ENCODE measurements at places on chromosomes 11 and 22. TPM values are rescaled to one million over a fixed set of nuclear protein-coding genes. Genes with fewer than 3 reads are reported as not detected.
A peak's percentile ranks its signal among the peaks of the same experiment; 100 is the strongest.

DNA sequence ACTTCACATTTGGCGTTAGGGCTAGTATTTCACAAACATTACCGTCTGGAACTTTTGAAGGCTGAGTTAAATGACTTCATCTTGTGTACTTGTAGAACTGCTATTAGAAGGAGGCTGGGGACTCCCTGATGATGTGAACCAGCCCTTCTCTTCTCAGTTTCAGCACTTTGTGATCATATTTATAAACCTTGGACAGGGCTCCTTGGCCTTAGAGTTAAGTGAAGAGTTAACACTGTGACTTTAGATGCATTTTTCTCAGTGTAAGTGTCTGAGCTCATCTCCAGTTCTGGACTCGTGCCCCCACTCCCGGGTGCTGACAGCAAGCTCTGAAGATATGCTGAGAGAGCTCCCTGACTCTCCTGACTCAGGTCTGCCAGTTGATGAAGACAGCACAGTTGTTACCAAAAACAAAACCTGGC lies 8.4 kb downstream of the MIAT start:
- DNase-seq = no peak

DNA sequence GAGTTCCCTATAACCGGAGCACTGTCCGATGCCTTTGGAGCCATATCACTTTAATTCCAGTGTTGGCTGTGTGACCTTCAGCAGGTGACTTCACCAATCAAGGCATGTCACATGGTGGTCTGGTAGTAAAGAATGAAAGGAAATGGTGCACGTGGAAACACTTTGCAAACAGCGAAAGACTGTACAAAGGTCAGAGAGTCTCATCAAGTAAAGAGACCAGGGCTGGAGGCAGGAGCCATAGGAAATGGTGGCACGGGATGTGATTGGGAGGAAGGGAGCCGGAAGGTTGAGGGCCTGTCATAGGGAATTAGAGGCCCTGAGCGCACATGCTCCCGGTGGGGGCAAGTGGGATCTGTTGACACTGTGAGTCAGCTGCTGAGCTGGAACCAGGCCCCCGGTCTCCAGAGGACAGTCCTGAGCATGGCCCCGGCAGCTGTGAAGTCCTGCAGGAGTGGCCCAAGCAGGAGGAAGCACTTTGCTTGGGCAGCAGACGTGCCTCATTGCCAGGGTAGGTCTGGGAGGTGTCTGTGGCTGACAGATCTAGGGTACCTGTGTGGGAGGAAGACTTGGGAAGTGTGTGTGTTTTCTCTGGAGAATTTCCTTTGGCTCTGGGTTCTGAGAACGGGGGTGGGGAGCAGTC lies 2.0 kb downstream of the DAGLA start:
- no peak for DNase-seq

- DNase-seq = no peak
Measured at GRCh38 chr11:114298710-114299109, 2.5 kb downstream of the NNMT start.

DNA sequence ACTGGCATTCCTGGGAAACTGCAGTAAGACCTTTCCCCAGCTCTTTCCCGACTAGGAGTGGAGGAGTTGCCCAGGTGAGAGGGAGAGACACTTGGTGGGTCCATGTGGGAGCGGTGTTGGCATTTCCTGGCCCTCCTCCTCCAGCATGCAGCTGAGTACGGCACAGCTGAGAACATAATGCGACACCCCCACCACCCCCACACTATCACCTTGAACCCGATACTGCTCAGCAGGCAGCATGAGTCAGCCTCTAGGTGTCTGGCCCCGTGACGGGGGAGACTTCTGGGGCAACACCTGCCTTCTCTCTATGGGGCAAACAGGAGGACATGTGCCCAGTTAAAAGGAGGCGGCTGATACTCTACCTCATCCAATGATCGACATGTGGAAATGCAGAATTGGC lies 64.4 kb downstream of the PKNOX2 start:
- DNase-seq = no peak

GRCh38 chr11:114610984-114611944 lies 15.7 kb upstream of the NXPE4 start:
- no peak for DNase-seq

DNA sequence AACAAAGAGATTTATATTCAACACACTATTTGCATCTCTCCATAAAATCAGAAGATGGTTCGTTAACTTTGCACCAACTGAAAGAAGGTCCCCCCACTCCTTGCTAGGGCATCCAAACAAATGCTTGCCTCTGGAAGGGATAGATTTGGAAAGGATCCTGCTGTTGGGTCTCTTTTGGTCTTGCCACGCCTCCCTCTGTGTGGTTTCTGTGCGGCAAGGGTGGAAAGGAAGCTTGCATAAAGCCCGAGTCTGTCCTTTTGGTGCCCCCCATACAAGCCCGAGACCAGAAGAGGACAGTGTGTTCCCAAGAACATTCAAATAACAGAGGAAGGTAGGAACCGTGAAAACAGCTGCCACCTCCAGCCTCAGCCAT lies 15.1 kb downstream of the SCGB1A1 start:
- DNase-seq = no peak

- no peak for DNase-seq
Measured at GRCh38 chr11:62193952-62194351, 3.9 kb downstream of the SCGB1D1 start.

DNA sequence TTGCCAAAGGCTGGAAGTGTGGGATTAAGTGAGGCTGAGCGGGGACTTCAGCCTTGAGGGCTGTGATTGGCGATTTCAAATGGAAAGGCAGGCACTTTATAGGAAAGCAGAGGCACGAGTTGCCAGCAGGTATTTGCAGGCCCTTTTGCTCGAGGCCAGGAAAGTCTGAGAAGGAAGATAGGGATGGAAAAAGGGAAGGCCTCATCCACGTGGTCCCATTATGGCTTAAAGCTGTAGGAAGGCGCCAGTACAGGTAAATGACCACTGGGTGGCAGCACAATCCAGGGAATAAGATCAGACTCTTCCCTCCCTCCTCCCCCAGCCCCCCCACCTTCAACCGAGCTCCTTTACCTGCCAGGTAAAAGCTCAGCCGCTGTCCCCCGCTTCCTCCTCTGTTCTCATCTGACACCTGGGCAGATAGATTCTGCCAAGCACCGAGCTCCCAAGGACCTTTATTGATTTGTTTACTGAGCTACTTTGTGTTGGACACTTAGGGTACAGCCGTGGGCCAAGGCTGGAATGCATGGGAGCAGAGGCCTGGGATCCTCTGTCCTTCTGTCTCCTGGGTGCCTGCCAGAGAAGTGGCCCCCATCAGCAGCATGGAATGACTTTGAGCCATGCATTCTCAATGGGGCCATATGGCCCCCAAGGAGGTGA lies 7.5 kb downstream of the P2RX3 start:
- peak; percentile 63 for DNase-seq

DNA sequence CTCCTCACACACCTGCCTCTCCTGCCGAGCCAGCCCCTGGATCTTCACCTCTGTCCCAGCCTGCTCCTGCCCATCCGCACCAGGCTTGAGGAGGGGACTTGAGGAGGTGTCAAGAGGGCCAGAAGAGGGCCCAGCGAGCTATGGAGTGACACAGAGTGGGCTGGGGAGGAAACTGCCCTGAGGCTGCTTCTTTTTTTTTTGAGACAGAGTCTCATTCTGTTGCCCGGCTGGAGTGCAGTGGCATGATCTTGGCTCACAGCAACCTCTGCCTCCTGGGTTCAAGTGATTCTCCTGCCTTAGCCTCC lies 21.9 kb upstream of the CDON start:
- no peak for DNase-seq

DNA sequence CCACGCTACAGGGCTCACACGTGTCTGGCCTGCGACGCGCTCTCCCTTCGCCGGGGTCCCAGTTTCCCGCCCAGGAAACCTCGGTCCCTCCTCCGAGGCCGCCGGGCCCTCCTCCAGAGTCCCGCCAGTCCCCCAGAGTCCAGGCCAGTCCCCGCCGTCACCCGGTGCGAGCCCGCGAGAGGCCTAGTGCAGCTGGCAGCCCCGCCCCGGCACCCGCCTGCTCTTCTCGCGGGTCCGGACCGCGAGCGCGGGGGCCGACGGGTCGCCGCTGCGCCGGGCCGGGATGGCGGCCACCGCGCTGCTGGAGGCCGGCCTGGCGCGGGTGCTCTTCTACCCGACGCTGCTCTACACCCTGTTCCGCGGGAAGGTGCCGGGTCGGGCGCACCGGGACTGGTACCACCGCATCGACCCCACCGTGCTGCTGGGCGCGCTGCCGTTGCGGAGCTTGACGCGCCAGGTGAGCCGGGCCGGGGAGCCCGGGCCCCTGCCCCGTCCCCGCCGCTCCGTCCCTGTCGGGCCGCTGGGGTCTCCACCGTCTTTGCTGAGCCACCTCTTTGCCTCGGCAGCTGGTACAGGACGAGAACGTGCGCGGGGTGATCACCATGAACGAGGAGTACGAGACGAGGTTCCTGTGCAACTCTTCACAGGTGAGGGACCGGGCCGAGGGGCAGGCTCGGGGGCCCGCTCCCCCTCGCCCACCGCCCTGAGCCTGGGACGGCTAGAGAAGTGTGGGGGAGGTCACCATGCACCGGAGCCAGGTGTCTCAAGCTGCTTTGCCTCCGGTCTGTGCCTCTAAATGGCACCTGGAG lies at the start of gene PTPMT1:
PTPMT1 (plus strand) TSS at position 260 of the 809 bp plus-strand sequence; CDS start at position 284, 24 bp downstream.
- DNase-seq = peak; percentile 59

DNA sequence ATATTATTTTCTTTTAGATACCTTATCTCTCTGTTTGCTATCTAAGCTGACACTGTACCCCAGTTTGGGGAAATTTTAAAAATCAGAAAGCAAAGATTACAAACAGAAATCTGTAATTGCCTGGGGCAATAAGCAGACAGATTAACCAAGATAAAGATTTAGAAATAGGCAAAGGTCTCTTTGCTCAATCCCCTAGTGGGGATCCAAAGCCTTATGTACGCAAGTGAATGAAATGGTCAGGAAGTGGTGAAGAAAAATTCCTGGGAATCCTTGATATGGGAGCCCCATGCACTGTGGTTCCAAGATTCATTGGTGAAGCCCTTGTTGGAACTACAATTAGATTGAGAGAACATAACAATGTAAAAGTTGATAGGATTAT lies 139.5 kb upstream of the GUCY1A2 start:
- no peak for DNase-seq

- DNase-seq = no peak
Measured at GRCh38 chr22:50556703-50557102, 6.0 kb downstream of the SYCE3 start.

GRCh38 chr11:77179048-77179447 lies 51.0 kb downstream of the MYO7A start:
- DNase-seq = no peak

GRCh38 chr22:44332946-44333345 lies 20.2 kb upstream of the SHISAL1 start:
- no peak for DNase-seq

The PHOX2A gene
- not detected for total RNA-seq

The MFRP gene
- total RNA-seq = not detected

The IRAG1 gene
- total RNA-seq = not detected

The CCDC73 gene
- not detected for total RNA-seq

The NUDT22 gene
- 43.1 TPM for total RNA-seq

The FGF4 gene
- total RNA-seq = not detected

The ALG9 gene
- total RNA-seq = 30.6 TPM
